Pulmonary artery endothelial cell (primary cell): ENCODE measurements at places on chromosomes 1 and 21. TPM values are rescaled to one million over a fixed set of nuclear protein-coding genes. Genes with fewer than 3 reads are reported as not detected.

DNA sequence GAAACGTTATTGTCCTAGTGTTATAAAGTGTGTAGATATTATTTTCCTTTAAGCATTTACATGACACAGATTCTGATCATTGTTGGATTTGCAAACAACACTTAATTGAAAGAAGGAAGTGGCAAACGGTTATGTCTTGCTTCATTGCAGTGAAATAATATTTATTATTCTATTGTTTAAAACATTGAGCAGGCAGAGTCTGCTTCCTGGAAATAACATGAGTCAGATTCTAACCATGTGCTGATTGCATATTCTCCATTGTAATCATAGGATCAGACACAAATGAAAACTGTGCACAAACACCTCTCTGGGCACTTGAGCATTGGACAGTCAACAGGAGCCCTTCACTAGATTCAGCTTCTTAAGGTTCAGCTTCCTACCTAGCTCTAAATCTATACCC, 46.8 kb upstream of the USP25 start:
- DNase-seq = peak; percentile 73

- DNase-seq = no peak
Observed at GRCh38 chr1:940107-941014, 16.6 kb downstream of the SAMD11 start.

DNA sequence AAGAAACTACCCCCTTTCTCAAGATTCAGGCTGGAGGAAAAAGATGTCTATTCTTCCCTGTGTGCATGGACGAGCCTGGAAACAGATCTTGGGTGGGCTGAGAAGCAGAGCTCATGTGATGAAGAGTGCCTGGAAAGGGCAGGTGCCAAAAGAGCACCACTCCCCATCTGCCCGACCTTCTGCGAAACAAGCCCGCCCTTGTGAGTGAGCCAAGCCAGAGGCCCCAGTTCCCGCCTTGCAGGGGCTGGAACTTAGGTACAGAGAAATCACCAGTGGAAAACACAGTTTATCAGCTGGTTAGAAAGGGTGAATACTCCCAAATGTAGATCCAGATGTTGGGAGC, 26.7 kb upstream of the A3GALT2 start:
- DNase-seq = no peak

DNA sequence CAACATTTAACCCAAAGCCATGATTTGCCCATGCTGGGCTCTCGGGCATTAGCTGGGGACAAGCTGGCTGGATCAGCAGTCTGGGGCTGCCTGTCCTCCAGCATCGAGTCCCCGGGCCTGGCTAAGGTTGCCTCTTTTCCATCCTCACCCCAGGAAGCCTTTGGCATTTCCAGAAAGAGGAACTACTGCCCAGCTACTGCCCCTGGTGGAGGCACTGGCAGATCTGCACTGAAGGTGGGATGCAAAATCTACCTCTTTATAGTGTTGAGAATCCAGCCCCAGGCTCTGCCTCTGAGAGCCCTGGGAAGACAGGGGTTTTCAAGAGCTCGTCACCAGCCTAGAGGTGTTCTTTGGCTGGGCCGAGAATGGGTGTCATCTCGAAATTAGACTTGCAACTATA, 635.9 kb downstream of the MATN1 start:
- no peak for DNase-seq

- DNase-seq = no peak
Observed at GRCh38 chr1:180444522-180444921, 57.9 kb downstream of the ACBD6 start.

DNA sequence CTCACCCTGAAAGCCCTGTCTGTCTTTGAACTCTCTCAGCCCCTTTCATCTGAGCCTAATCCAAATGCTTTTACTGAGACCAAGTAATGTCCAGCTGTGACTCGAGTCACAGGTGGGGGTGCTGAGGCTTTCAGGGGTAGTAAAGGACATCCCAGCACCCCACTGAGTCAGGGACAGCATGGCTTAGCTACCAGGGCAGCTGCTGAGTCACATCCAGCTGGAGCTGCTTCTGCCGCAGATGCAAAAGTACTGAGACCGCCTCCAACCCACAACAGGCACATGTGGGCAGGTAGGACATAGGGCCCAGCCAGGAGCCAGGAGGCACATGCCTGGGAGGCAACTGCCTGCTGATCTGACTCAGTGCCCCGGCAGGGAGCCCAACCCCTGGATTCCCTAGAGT, 6.7 kb upstream of the VSIG8 start:
- no peak for DNase-seq

The EVA1C gene
- total RNA-seq = 23.6 and 36.3 TPM in 2 replicates

The UQCRHL gene
- total RNA-seq = 2.4 and 4.7 TPM in 2 replicates
